ENCODE measurements at places on chromosomes 5 and 9. TPM values are rescaled to one million over a fixed set of nuclear protein-coding genes. Genes with fewer than 3 reads are reported as not detected.
A peak's percentile ranks its signal among the peaks of the same experiment; 100 is the strongest.

FOXD4L3 gene
- not detected for total RNA-seq

- ATAC-seq, result no peak
Observed at GRCh38 chr5:142170254-142170953, 61.8 kb downstream of the NDFIP1 start.

- ATAC-seq, result peak; percentile 5
Observed at GRCh38 chr9:34457266-34458012, 931 bp downstream of the FAM219A start.

- peak; percentile 53 for ATAC-seq
Observed at GRCh38 chr9:5510360-5510931, at the start of gene PDCD1LG2. Gene PDCD1LG2, plus strand, starts transcription at chr9:5510531. Its CDS starts 12,016 bp downstream, at chr9:5522547.
